Articular chondrocyte of knee joint (primary cell): ENCODE measurements at places on chromosomes 2 and 18. TPM values are rescaled to one million over a fixed set of nuclear protein-coding genes. Genes with fewer than 3 reads are reported as not detected.

Gene YES1
- 85.0 and 91.3 TPM in 2 replicates for total RNA-seq

Gene FZD7
- total RNA-seq, result 11.6 and 16.2 TPM in 2 replicates

Gene CXCR1
- not detected in 2 replicates for total RNA-seq

Gene CREG2
- under 0.01 and 0.22 TPM in 2 replicates for total RNA-seq

Gene ABCG8
- not detected in 2 replicates for total RNA-seq

Gene GPR39
- total RNA-seq, result 1.3 and 4.9 TPM in 2 replicates

Gene MC5R
- total RNA-seq, result not detected in 2 replicates

Gene VIT
- 13.5 and 16.2 TPM in 2 replicates for total RNA-seq

Gene ALPP
- not detected in 2 replicates for total RNA-seq

Gene TMEM37
- 0.26 and 0.76 TPM in 2 replicates for total RNA-seq

Gene INPP5D
- 0.13 and 0.22 TPM in 2 replicates for total RNA-seq

Gene ADGRF3
- under 0.01 and 0.22 TPM in 2 replicates for total RNA-seq

Gene EMX1
- total RNA-seq, result not detected in 2 replicates

Gene LANCL1
- 61.4 and 71.9 TPM in 2 replicates for total RNA-seq

Gene SLC35G4
- total RNA-seq, result not detected in 2 replicates

Gene C2orf92
- 2.2 and 4.0 TPM in 2 replicates for total RNA-seq

Gene ARHGAP15
- total RNA-seq, result not detected in 2 replicates

Gene DPP10
- total RNA-seq, result not detected in 2 replicates
